ENCODE measurements at places on chromosomes 12 and 14.

GRCh38 chr12:9936591-9936990 lies 4.4 kb upstream of the CLEC2A start:
- DNase-seq: no peak

DNA sequence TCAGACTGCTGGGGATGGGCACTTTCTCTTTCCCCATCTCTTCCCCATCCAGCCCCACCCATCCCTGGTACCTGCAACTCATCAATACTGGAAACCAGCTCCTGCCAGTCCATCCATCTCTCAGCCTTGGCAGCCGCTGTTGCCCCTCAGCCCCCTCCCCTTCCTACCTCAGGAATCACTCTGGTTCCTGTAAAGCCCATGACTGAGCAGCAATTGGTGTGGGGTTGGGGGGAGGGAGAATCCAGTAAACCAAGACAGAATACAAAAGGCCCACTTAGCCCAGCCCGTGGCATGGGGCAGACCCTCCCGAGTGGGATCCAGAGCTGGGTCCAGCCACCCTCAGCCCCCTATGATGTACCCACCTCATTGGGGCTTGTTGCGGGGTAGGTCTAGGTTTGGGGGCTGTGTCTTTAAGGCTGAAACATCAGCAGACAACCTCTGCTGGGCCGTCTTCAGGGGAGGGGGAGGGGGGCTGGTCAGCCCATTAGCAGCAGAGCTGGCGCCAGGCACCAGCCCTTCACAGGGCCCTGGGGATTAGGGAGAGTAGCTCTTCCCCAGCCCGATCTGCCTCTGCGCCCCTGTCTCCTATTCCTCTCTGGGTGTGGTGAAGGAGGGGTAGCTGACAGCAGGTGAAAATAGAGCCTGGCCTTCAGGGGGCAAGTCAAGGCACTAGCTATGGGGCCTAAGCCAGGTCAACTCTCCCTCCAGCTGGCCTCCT lies 702 bp upstream of the PRPH start:
- no peak for DNase-seq

DNA sequence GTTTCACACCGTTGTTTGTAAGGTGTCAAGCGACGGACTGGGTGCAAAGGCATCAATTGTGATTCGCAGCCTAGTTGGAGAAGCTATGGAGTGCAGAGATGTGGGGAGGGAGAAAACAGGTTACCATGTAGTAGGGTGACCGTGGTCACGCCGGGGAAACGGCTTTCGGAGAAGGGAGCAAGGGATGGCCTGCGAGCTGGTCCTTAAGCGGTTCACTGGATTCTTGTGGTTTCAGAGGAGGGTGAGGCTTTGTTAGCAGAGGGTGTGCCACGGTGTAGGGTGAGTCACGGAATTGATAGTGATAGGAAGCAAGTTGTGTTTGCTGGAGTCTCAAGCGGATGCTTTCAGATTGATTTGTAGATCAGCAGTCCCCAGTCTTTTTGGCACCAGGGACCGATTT lies 2.3 kb downstream of the PIWIL1 start:
- DNase-seq: peak; percentile 56

- DNase-seq: no peak
Observed at GRCh38 chr12:1875608-1876007, 42.8 kb downstream of the CACNA2D4 start.

- DNase-seq: no peak
Observed at GRCh38 chr14:105844047-105844630, 317.8 kb downstream of the TMEM121 start.

DNA sequence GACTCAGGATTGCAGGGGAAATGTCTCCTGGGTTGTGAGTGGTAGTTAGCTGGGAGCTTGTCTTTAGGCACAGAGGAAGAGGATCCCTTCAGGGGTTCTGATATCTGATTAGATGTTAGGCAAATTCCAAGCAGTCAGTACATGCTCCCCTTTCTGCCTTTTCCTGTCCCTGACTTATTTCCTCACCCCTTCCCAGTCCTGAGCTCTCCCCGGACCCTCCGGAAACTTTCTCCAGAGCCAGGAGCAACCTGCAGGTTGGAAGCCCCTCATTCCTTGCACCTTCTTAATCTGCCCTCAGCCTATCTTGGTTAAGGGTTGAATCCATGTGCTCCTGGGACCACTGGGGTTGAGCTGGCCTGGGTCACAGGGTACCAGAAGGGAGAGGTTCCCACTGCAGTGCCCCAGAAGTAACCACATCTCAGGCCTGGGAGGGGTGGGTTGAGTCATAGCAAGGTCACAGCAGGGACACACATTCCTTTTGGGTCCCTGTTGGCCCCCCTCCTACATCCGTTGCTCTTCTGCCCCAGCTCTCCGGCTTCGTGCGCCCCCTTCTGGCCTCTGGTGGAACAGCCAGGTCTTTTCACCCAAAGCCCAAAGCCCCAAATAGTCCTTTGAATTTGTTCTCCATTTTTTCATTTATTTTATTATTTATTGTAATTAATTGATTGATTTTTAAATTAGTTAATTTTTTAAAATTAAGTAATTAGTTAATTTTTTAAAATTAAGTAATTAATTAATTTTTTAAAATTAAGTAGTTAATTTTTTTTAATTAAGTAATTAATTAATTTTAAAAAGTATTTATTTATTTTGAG lies 1.8 kb downstream of the IGFBP6 start:
- DNase-seq: peak; percentile 79

GRCh38 chr12:49519574-49519936 lies 19.3 kb upstream of the KCNH3 start:
- no peak for DNase-seq

- no peak for DNase-seq
Observed at GRCh38 chr12:79644274-79645234, 46.2 kb downstream of the PAWR start.

DNA sequence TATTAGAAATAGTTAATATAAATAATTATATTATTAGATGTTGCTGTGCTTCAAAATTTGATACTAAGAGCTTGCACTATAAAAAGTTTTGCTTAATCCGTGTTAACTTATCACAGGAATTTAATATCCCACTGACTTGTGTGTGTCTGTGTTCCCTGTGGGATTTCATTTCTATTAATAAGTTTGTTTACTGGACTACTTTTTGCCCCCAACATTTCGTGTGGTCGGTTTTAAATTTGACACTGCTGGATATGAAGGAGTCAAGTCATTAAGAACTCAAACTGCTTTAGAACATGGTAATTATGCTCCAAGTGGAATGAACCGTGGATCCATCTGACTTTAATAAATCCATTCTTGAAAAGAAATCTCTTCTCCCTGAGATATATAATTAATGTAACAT lies 182.2 kb upstream of the NUDT4 start:
- DNase-seq: no peak

- no peak for DNase-seq
Observed at GRCh38 chr12:107780298-107780697, 5.8 kb downstream of the ASCL4 start.

DNA sequence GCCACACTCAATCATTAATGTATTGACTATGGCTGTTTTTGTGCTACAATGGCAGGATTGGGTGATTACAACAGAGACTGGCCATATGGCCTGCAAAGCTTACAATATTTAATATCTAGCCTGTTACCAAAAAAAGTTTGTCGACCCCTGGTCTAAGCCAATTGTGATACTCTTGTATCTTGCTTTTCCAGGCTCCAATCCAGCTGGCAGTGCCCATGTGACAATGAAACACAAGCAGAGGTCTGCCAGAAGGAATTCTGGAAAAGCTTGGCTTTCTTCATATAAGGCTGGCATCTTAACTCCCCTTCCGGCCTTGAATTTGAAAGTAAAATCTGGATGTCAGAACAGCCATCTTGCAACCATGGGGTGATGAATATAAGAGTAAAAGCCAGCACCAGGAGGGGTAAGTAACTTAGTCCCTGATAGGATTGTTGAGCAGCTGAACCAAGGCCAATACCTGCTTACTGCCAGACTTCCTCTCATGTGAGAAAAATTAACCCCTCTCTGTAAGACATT lies 458.7 kb downstream of the TMTC2 start:
- no peak for DNase-seq

DNA sequence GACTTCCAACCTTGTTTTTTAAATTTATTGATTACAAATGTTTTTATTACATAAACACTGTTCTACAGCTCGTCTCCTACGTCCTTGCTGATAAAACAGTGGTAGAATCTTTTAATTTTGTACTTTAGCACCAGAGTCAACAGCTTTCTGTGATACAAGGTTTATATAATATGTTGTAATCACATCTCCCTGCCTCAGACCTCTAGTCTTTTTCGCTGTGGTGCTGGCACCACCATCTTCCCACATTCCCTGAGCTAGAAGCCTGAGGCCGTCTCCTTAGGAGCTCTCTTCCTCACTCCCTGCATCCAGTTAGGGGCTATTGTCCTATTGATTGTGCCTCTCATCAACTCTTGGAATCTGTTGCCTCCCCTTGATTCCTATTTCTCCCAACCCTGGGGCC lies 17.1 kb downstream of the MTHFD1 start:
- no peak for DNase-seq

GRCh38 chr12:130649101-130650045 lies 66.7 kb downstream of the RIMBP2 start:
- DNase-seq: no peak

DNA sequence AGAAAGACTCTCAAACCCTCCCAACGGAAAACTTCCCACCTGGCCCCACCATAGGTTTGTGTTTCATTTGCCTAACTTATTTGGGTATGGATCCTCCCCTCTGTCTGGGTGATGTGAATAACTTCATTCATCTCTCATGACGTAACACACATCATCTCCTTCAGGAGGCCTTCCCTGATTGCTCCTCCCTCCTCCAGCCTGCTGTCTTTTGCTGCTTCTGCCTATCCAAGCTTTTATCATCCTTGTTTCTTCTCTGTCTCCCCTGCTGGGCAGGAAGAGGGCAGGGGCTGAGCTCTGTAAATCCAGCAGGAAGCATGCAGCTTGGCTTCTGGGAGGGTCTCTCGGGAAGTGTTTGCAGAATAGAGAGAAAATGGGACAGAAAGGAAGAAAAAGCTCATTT lies 766.0 kb upstream of the TBX3 start:
- no peak for DNase-seq

- no peak for DNase-seq
Observed at GRCh38 chr14:75320196-75320595, 41.6 kb downstream of the FOS start.

DNA sequence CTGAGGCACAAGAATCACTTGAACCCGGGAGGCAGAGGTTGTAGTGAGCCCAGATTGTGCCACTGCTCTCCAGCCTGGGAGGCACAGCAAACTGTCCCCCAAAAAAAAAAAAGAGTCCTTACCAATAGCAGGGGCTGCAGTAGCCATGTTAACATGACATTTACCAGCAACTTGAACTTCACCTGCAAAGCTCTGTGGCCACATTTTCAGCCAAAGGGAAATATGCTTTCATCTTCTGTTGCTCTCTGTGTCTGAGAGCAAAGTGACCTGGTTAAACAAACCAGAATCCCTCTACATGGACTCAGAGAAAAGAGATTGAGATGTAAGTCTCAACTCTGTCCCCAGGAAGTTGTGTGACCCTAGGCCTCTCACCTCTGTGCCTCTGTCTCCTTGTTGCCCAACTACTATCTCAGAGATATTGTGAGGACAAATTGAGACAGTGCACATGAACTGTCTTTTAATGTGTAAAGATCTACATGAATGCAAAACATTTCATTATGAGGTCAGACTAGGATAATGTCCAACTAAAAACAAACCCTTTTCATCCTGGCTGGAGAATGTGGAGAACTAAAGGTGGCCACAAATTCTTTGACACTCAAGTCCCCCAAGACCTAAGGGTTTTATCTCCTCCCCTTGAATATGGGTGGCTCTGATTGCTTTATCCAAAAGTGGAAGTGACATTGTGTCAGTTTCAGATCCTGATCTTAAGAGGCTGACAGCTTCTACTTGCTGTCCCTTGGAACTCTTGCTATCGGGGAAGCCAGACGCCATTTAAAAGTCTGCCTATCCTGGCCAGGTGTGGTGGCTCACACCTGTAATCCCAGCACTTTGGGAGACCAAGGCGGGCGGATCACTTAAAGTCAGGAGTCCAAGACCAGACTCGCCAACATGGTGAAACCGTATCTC lies 24.7 kb upstream of the P2RX4 start:
- DNase-seq: no peak

DNA sequence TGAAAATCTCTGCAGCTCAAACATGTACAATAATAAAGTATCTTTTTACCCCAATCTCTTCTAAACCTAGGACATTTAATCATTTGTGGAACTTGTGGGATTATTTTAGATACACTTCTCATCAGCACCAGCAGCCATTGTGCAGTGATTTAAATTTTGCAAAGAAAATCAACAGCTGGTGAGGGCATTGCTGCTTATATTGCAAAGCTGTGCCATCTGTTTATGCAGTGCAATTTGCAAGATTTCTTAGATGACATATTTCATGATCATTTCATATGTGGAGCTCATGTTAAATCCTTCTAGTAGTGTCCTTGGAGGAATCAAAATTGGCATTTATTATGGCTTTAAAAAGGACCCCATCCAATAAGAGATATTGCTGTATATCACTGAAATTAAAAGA lies 320.7 kb downstream of the BTG1 start:
- DNase-seq: no peak

GRCh38 chr12:128594521-128594920 lies 229.2 kb downstream of the SLC15A4 start:
- DNase-seq: no peak

GRCh38 chr12:40672741-40673271 lies 19.4 kb upstream of the CNTN1 start:
- no peak for DNase-seq

GRCh38 chr14:91035855-91036254 lies 24.6 kb downstream of the RPS6KA5 start:
- no peak for DNase-seq

GRCh38 chr14:20138520-20138919 lies at the start of gene OR4N5:
Gene OR4N5 (plus strand): TSS chr14:20138820. CDS start chr14:20143736, 4,916 bp downstream.
- no peak for DNase-seq

DNA sequence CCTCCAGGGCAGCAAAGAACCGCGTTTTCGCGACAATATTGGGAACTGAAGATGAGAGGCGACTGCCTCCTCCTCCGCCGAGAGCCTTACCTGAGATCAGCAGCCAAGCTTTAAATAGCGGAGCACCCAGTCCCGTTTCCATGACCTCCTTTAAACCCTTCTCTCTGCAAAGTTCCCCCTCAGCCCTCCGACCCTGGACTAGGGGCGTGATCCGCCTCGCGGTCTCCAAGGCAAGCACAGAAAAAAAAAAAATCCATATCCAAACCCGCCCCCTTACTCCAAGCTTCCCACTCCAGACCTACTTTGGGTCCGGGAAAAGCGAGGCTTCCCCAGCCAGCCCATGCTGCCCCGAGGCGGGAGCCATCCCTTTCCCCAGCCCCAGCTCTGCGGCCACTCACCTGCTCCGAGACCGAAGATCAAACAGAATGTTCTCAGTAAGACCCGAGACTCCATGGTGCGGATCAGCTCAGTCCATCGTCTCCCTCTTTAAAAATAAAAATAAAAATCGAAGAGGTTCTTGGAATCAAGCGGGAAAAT lies 630 bp downstream of the NELL2 start:
- DNase-seq: peak; percentile 46

- DNase-seq: no peak
Observed at GRCh38 chr12:80038062-80038560, 61.2 kb upstream of the OTOGL start.

DNA sequence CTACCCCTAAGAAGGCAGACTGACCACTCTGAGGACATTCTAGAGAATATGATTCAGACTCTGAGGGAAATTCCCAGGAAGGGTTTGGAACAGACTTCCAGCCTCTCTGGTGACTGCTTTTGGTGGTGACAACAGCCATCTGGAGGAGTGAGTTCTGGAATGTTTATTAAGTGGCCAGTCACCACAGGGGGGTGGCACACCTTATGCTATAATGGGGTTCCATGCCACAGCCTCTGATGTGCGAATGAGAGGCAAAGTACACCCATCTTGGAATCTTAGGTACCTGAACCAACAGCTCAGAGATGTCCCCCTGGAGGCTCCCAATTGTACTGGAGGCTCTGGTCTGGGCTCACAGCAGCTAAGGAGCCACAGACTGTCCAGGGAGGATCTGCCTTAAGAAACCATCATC lies 9.5 kb upstream of the TINF2 start:
- no peak for DNase-seq

GRCh38 chr12:99767809-99768208 lies 120.3 kb downstream of the GARIN6 start:
- peak; percentile 50 for DNase-seq
